ENCODE measurements at places on chromosomes 7 and 10.

GRCh38 chr7:89887489-89887888 lies 266.8 kb upstream of the STEAP1 start:
- DNase-seq: no peak

DNA sequence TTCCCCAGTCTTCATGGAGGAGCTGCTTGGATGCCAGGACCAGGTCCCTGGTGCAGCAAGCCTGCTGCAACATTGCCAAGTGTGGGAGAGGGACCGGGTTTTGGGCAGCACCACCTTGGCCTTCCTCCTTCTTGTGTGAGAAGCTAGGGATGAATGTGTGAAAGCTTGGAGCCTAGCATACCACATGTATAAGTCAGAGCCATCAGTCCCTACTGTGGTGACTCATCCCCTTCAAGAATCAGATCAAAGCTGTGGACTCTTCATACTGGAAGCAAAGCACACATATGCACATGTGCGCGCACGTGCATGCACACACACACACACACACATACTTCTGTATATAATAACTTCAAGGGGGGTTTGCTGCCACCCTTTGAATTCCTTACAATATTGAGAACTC lies 527.8 kb downstream of the LRMDA start:
- no peak for DNase-seq

DNA sequence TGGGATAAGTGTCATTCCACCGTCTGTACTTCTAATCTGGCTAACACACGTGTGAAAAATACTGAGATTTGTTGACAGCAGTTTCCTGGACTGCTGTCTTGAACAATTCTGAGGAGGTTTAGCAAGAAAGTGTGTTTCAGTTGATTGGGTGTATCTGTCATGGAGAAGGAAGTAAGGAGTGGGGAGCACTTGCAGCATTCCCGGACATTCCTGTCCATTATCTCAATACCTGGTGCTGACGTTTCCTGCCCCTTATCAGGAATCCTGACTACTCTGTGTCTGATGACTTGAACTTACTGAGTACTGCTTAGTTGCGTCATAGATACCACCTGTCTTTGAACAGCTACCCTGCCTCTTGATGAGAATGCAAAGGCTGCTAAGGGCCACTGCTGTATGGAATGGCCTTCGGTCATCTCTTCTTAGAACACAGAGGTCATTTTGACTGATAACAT lies 72.0 kb upstream of the VKORC1L1 start:
- no peak for DNase-seq

DNA sequence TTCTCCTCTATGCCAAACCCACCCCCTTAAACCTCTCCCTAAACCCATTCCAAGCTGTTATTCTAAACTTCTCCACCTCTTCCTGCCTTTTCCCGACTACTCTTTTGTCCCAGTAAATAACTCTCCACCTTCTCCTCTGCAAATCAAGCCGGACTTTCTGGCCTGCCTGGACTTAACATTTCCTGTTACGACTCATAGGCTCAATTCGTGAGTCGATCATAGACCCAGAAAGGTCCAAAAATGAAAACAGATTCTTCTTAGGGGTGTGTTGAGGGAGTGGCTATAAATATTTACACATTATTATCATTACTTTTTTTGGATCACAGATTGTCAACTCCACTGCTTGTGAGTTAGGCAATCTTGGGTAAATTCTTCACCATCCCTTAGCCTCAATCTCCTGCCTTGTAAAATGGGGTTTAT lies 59.0 kb upstream of the HABP2 start:
- DNase-seq: no peak

GRCh38 chr10:77406764-77407430 lies 230.7 kb downstream of the KCNMA1 start:
- no peak for DNase-seq

DNA sequence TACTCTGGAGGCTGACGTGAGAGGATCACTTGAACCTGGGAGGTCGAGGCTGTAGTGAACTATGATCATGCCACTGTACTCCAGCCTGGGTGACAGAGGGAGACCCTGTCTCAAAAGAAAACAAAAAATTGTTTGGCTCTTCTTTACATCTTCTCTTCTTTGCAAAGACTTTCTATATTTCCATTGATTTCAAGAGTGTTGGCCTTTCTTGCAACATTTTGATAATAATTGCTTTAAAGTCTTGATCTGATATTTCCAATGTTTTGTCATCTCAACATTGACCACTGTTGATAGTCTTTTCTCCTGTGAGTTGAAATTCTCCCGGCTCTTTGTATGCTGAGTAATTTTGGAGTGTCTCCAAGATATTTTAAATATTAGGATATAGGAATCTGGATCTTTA lies 17.8 kb upstream of the CLDN4 start:
- DNase-seq: no peak

GRCh38 chr10:85901599-85901998 lies 465.0 kb downstream of the GRID1 start:
- no peak for DNase-seq

- no peak for DNase-seq
Observed at GRCh38 chr10:4894335-4894734, 68.3 kb downstream of the AKR1E2 start.

Measured in Panc1 (cell line).